ENCODE measurements at places on chromosomes 6 and 20. TPM values are rescaled to one million over a fixed set of nuclear protein-coding genes. Genes with fewer than 3 reads are reported as not detected.
A peak's percentile ranks its signal among the peaks of the same experiment; 100 is the strongest.

Gene NHSL1
- 29.5 TPM for total RNA-seq

Gene RAB5IF
- total RNA-seq = 124 TPM

Gene OPN5
- total RNA-seq = not detected

Gene SLC17A9
- 0.17 TPM for total RNA-seq

Gene UQCC2
- 124 TPM for total RNA-seq

Gene F13A1
- not detected for total RNA-seq

Gene MRAP2
- 0.34 TPM for total RNA-seq

Gene TCP11
- total RNA-seq = not detected

Gene PAK5
- total RNA-seq = not detected

Gene OR2J3
- total RNA-seq = not detected

Gene PTK7
- 95.8 TPM for total RNA-seq

Gene ADA
- total RNA-seq = 19.3 TPM

Gene REV3L
- total RNA-seq = 25.3 TPM

Gene GTSF1L
- total RNA-seq = not detected

Gene ERVFRD-1
- 0.11 TPM for total RNA-seq

Gene FERMT1
- total RNA-seq = 1.3 TPM

Gene SCRT2
- 0.50 TPM for total RNA-seq

Gene KCNG1
- total RNA-seq = 22.7 TPM

Gene LY86
- total RNA-seq = not detected

GRCh38 chr6:96391776-96392360 is 129.7 kb upstream of the UFL1 start:
- peak; percentile 56 for DNase-seq

- DNase-seq = no peak
These were observed 68.6 kb upstream of the FOXA2 start for GRCh38 chr20:22652681-22653588.

- DNase-seq = no peak
These were observed 8.5 kb upstream of the BEND6 start for GRCh38 chr6:56946368-56946767.

DNA sequence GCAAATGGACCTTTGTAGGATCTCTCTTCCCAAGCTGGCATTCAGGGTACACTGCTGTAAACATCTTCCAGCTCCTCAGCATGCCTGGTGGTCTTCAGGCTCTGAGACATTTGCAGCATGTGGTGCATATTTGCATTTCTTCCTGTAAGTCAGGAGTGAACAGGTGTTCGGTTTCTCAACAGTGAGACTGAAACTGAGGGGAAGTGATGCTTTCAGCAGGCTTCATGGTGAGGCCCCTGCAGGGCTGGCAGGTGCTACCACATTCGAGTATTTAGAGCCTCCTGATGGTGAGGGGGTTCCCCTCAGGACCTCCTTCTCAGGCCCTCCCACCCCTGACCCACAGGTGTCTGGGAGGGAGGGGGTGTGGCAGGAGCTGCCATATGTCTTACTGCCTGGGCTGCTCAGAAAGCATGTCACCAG is 15.1 kb downstream of the MYBL2 start:
- DNase-seq = no peak

GRCh38 chr20:57717797-57718196 is 8.0 kb upstream of the PMEPA1 start:
- DNase-seq = no peak

GRCh38 chr6:73182021-73182607 is 43.2 kb downstream of the KHDC1L start:
- DNase-seq = no peak

DNA sequence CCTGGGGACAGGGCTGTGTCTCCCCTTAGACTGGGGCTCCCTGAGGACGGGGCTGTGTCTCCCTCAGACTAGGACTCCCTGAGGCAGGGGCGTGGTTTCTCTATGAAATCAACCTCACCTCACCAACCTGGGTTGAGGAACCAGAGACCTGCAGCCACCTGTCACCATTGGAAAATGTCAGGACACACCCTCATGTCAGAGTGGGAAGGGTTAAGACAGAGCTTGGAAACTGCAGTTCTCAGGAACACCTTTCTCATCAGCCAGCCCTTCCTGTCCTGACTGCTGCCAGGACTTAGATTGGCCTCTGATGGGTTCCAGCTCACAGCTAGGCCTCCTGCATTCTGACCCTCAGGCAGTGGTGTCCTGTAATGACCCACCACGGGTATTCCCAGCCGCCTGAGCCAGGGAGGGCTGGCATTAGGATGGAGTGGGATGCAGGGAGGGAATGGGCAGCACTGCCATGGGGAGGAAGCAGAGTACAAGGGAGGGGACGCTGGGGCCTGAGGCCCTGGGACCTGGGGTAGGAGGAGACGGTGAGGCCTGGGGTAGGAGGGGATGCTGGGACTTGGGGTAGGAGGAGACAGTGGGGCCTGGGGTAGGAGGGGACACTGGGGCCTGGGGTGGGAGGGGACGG is 76.3 kb downstream of the MRPL14 start:
- DNase-seq = no peak

GRCh38 chr6:3337521-3338350 is 79.0 kb downstream of the PSMG4 start:
- DNase-seq = peak; percentile 80

GRCh38 chr20:43948455-43948854 is 33.8 kb downstream of the TOX2 start:
- peak; percentile 62 for DNase-seq

DNA sequence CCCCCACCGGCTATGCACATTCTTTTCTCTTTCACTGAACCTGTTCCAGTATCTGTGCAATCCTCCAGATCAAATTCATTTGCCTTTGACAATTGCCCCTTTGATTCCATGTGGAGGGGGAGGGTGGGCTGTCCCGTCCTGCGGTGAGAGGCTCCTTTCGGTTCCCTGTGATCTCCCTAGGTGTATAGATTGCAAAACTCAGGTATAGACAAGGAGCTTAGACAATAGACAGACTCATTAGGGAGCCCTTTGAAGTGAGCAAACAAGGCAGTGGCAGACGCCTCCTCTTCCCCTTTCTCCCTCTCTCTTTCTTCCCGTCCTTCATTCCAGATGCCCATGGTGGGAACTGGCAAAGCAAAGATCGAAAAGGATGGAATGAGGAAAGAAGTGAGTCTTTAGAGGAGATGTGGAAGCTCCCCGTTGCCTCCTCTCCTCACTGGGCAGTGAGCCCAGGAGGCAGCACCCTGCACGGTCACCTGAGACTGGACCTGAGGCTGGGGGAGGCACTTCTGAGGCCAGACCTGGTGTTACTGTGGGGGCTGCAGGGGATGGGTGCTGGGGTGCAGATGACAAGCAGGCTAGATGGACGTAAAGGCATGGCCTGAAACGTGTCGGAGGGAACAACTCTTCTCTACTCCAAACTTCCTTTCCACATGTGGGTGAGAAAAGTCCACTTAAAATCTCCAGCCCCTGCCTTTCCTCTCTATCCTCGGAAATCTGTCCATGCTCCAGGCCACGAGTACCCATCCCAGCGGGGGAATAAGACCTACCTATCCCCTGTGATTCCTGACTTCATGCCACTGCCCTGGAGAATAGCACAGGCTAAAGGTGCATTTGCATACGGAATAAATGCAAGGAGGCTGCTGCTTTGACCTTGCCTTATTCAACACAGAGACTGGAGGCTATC is 256.6 kb upstream of the FOXQ1 start:
- DNase-seq = no peak

DNA sequence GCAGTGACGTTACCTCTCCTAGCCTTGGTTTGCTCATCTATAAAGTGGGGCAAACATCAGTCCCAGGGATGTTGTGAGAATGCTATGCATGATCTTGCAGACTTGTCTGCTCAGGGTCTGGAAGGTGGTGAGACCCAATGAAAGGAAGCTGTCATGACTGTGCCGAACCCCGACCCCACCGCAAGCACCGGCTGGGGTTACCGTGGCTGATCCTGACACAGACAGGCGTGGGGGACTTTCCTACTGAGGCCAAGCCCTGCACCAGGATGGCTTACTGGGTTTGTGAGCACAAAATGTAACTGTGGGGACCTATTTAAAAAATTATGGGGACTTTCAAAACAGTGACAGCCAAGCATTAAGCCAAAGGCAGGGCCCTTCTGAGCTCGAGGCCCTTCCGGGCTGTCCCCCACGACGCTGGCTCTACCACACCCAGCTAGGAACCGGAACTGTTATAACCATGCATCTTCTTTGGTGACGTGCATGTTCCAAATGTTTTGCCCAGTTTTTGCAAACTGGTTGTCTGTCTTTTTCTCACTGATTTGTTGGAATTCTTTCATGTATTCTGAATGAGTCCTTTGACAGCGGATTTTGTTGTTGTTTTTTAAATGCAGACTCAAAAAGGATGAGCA is 76.6 kb upstream of the PMEPA1 start:
- DNase-seq = no peak

GRCh38 chr6:162887981-162888689 is 160.4 kb downstream of the PACRG start:
- no peak for DNase-seq

DNA sequence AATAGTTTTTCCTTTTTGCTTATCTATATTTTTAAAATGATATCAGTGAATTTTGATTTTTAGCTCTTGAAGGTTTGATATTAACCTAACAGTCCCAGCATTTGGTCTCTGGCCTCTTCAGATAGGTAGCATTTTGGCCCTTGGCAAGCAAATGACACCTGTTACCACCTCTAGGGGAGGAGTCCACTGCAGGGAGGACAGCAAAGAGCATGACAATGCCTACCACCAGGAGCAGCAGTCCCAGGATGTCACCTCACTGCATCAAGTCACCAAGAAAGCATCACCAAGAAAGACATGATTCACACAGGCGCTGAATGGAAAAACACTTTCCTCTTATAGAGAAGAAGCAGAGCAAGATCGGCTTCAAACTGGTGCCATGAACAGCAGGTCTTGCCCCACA is 224.3 kb downstream of the UBE3D start:
- no peak for DNase-seq

DNA sequence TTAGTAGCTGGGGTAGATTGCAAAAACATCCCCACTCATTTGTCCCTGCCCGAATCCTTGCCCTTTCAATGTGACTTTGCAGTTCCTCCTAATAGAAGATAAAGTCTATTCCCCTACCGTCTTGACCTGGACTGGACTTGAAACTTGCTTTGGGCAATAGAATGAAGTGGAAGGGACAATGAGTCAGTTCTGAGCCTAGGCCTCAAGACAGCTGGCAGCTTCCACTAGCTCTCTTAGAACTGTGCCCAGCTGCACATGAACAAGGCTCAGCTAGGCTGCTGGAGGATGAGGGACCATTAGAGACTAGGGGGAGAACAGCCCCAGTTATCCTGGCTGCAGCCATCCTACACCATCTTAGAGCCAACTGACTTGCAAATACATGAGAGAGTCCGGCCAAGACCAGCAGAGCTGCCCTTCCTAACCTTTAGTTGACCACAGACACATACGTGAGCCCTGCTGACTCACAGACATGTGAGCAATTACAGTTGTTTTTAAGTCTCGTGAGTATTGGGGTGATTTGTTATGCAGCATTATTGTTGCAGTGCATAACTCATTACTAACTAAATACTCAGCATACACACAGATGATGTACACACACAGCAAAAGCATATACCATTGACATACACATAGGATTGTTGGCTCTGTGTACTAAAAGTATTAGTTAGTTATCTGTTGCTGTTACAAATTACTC is 105.5 kb downstream of the DHX35 start:
- no peak for DNase-seq

DNA sequence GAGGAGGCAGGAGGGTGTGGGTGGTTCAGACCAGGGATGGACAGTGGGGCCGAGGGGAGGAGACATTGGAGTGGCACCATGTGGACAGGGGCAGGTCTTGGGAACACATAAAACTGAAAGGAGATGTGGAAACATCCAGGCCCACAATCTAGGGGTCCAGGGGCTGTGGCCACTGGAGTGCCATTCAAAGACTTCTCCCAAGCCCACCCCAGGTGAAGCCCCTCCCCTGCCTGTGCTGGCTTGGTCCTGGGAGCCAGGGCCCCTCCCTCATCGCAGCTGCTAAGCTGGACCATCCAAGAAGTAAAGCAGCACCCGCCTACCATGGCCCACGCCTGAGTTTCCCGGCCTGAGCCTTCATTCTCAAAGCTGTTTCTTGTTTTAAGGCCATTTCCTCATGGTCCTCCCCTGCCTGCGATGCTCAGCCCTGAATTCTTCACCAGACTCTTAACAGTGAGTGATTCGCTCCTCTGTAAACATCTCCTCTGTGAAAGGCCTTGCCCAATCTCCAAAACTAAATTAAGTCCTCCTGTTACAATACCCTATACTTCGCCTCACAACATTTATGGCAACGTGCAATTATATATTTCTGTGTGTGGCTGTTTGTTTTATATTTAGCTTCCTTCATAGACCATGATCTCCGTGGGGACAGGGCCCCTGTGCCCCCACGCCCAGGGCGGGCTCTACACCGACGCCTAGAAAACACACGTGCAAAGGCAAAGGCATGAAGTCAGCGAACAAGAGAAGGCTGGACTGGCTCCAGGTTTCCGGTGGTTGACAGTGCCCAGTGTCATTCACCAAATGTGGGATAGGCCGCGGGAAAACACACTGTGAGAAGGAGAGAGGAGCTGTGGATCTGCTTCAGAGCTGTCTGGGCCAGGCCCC is 267.8 kb downstream of the ERMARD start:
- DNase-seq = no peak

- DNase-seq = no peak
These were observed 491.0 kb downstream of the NKAIN2 start for GRCh38 chr6:124294574-124295200.

DNA sequence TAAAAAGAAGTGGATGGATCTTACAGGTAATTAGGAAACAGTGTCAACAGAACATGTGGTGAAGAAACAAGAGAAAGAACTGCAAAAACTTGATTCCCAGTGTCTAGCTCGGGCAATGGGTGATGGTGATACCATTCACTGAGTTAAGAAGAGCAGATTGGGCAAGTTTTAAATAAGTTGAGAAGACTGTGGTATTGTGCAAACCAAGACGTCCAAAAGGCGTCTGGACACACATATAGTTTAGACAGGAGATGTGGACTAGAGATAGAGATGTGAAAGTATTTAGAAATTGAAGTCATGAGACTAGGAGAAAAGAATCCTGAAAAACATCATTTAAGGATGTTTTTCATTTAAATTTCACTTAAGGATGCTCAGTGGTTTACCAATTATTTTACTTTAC is 53.9 kb downstream of the CDK19 start:
- DNase-seq = no peak

DNA sequence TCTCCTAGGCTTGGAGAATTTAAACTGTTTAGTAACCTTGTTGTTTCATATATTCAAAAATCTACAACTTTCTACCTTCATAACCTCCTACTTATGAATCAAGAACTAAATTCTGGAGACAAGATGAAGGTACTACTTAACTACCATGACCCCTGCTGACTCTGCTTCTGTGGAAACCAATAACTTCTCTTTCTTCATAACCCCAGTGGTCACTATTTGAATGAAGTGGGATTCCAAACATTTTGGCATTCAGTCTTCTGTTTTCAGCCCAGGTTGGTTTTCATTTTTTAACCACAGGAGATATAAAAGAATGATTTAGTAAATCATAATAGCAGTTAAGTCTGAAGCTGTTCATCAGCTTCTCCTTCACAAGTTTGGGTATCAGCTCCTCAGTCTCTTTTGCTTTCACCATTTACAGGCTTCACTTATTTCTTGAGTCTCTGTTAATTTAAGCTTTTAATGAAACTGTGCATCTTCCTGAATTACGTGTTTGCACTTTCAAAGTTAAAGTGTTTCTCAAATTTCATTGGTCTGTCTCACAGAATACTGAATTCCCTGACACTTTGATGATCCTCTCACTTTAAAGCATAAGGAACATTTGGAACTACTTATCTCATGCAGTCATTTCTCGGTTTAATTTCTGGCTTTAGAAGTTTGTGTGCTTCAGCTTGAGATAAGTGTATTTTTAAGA is 9.5 kb downstream of the SENP6 start:
- DNase-seq = no peak

GRCh38 chr6:167444602-167445346 is 119.9 kb downstream of the TTLL2 start:
- no peak for DNase-seq

GRCh38 chr6:122956376-122956775 is 39.7 kb upstream of the CLVS2 start:
- no peak for DNase-seq
